ENCODE measurements at places on chromosomes 12 and 14.

- no peak for DNase-seq
Measured at GRCh38 chr14:71190770-71191374, 283.6 kb downstream of the PCNX1 start.

DNA sequence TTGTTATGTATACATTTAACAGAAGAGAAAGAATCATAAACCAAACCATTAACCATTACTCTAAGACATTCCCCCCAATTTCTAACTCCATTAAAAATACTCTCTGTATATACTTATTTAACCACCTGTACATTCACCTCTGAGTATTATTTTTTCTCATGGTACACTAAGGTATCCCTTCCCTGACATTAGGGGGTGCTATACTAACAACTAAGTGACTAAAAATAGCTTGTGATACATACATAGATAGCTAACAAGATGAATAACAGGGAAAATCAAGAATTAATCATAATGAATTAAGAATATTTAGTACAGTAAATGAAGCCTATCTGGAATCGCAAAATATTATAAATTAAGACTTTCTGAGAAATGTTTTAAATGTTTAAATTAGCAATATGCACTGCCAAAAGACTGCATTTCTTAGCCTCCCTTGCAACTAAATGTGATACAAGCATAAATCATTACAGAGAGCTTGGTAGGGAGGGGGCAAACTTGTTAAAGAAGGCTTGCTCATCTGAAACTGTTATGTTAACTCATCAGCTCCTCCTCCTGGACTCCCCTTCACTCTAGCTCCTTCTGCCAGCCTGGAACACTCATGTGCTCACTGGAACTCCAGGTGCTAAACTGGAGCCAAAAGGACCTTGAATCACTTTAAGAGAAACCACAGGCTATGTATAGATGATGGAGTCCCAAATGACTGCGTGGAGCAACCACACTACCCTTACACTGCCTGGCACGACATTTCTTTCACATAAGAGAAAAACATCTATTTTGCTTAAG is 14.9 kb downstream of the C2CD5 start:
- peak; percentile 33 for DNase-seq

GRCh38 chr14:102993523-102993922 is 63.8 kb downstream of the CDC42BPB start:
- no peak for DNase-seq

DNA sequence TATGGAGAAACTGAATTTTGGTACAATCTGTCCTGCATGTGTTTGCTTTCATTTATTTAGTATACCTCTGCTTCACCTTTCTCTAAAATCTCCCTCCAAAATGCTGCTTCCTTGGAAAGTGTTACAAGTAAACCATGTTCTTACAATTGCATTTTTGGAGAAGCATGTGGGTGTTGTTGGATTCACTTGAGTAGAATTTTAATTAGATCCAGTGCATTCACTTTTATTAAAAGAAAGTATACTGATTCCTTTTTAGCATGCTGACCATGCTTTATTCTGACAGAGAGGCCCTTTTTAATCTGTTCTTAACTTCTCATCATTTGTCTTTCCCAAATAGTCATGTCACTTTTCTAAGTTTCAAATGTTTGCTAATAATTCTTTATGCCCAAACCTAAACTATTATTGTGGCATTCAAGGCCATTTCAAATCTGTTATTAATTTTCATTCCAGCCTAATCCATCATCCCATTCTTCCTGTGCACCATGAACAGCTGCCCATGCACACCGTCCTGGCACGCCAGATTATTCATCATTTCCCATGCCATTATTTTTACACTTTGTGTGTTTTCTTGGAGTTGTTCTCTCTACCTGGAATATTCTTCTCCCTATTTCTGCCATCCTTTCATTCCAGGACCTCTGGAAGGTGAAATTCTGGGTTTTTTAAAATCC is 90.7 kb downstream of the METTL25 start:
- no peak for DNase-seq

DNA sequence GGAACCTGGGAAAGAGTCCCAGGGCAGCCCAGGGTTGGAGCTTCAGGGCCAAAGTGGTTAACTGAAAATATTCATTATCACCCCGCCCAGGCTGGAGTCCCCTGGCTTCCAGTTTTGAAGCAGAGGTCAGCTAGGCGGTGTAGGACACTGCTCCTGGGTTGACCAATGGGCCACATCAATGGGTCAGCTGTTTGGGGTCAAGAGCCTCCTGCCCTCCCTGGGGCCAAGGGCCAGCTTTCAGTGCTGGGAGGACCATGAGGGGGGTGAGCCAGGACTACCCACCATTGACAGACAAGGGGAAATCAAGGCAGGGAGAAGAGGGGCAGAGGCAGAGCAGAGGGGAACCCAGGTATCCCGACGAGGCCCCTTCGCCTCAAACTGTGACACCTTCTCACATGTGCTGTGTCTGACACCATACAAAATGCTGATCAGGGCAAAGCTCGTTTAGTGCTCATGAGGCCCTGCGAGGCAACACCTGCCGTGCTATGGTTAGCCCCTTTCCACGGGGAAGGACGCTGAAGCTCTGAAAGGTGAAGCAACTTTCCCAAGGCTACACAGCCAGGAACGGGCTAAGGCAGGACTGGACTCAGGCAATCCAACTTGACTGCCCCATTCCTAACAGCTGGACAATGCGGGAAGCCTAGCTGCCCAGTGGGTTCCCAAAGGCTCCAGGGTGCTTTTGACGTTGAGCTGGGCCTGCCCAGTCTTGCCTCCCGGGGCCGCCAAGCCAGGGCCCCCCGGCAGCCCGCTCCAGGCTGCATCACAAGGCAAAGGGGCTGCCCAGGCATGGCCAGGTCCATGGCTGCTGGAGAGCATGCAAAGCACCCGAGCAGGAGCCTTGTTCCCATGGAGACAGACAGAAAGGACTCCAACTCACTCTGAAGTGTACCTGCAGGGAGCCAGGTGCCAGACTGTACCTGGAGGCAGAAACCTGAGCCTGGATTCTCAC is 2.0 kb downstream of the SYNE3 start:
- DNase-seq: no peak

- no peak for DNase-seq
Measured at GRCh38 chr14:78405079-78405856, 235.1 kb downstream of the NRXN3 start.

DNA sequence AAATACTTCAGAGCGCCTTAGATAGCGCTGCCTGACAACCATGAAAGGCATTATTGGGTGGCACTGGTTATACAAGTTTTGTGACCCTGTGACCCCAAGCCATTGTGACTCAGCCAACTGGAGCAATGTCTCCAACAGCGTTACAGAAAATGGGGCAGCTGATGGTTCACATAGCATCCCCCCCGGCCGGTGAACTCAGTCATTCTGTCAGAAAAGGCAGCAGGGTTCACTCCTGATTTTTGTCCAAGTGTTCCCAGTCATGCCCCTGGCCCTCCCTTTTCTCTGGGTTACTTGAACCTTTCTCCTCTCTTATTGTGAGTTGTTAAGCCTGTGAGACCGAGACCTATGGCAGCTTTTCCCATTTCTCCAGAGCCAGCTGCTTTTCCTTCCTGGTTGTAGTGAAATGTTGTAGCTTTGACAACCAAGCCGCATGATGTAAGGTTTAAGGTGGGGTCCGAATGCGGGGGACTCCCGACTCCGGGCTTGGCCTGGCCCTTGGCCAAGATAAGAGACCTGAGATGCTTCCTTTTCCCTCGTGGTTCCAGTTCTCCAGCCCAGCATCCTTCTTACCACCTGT is 22.0 kb downstream of the CD9 start:
- no peak for DNase-seq

DNA sequence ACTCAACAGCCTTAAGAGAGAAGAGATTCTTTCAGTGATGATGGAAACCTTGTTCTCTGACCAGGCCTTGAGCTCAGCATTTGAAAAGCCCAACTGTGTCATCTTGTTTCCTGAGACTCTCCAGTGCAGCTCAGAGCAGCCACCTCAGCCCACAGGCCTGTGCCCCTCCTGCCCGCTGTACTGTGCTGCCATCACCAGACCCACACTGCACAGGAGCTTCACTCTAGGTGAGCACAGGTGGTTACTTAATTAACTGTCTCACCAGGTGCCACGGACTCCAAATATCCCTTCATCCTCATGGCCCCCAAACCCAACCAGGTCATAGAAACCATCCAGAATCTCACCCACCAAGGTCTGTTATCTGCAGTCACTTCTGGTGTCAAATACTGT is 51.3 kb downstream of the JAG2 start:
- DNase-seq: no peak

DNA sequence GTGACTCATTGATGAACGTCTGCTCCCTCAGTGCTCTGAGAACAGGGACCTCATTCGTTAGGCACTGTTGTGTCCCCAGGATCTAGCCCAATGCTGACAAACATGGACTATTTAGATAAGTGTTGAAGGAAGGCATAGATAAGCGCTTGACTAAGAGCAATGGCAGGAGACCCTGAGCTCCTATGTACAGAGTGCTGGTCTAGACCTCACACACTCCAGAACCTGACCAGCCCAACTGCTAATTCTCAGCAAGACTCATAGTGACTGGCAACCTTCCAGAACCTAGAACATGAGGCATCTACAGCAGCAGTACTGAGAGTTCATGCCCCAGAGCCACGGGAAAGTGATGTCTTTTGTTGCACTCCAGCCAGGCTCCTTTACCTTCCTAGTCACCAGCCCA is 69.2 kb downstream of the CRACR2A start:
- DNase-seq: peak; percentile 22

DNA sequence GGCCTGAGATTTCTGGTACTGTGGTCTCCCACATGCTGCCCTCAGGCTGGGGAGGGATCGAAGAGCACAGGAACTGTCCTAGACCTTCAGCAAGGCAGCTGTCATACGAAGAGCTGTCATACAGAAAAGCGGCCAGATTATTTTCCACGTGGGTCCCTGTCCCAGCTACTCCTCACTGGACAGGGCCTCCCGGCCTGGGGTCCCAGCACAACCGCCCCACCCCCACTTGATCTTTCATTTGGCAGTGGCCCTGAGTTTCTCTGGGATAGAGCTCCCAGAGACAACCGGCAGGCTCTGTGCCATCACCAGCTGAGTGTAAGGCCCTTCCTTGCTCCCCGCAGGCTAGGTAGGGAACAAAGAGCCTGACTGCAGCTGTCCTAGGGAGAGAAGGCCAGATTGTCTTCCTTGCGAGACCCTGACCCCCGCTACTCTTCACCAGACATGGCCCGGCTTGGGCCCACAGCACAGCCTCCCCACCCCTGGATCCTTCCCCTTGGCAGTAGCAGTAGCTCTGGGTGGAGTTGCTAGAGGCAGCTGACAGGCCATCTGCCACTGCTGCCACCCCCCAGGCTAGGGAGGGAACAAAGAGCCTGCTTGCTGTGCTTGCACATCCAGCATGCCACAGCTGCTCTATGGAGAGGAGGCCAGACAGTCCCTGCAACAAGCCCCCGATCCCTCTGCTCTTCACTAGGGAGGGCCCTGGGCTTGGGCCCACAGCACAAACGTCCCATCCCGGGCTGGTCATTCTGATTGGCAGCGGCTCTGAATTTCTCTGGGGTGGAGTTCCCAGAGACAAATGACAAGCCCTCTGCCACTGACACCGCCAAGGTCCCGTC is 3.1 kb upstream of the OR4N2 start:
- DNase-seq: no peak

GRCh38 chr12:113161415-113162016 is 12.0 kb downstream of the CFAP73 start:
- DNase-seq: no peak
